ENCODE measurements at places on chromosomes 2 and 18. TPM values are rescaled to one million over a fixed set of nuclear protein-coding genes. Genes with fewer than 3 reads are reported as not detected.

RGPD4 gene
- total RNA-seq = not detected

PLCD4 gene
- 5.7 TPM for total RNA-seq

ITPRIPL1 gene
- 1.8 TPM for total RNA-seq

PPP1R1C gene
- total RNA-seq = 1.8 TPM

MAPK4 gene
- total RNA-seq = 0.12 TPM

CDH20 gene
- not detected for total RNA-seq

ANKRD30BL gene
- total RNA-seq = not detected

IL36RN gene
- 64.1 TPM for total RNA-seq

STAT4 gene
- 0.88 TPM for total RNA-seq

NT5C1B gene
- not detected for total RNA-seq

SRD5A2 gene
- total RNA-seq = not detected

CTNNA2 gene
- total RNA-seq = not detected

RAB6D gene
- not detected for total RNA-seq

MEIS1 gene
- total RNA-seq = 31.8 TPM

ICA1L gene
- total RNA-seq = 1.5 TPM

INHBB gene
- total RNA-seq = 0.72 TPM

DSG1 gene
- total RNA-seq = 33.7 TPM

GALNT1 gene
- total RNA-seq = 101 TPM

KIF1A gene
- total RNA-seq = 0.12 TPM

PMAIP1 gene
- total RNA-seq = 11.6 TPM

ABCB11 gene
- not detected for total RNA-seq

CHRNA1 gene
- total RNA-seq = not detected

GALNT13 gene
- 0.04 TPM for total RNA-seq

GALR1 gene
- not detected for total RNA-seq

LIMS2 gene
- 6.0 TPM for total RNA-seq

ATP6V1C2 gene
- total RNA-seq = 5.1 TPM

CYP26B1 gene
- total RNA-seq = 1.9 TPM

C2orf80 gene
- total RNA-seq = not detected

MRPL33 gene
- total RNA-seq = 37.3 TPM

AMMECR1L gene
- total RNA-seq = 8.5 TPM

VWC2L gene
- not detected for total RNA-seq

IHH gene
- 0.08 TPM for total RNA-seq

SERPINB11 gene
- 7.1 TPM for total RNA-seq

XDH gene
- 39.7 TPM for total RNA-seq

ALKAL2 gene
- 0.44 TPM for total RNA-seq

RTP5 gene
- not detected for total RNA-seq

TMEM178A gene
- 0.40 TPM for total RNA-seq

SLC5A7 gene
- not detected for total RNA-seq

STEAP3 gene
- total RNA-seq = 11.6 TPM

KIAA2012 gene
- not detected for total RNA-seq

CNTNAP5 gene
- total RNA-seq = not detected

SLC9A2 gene
- 0.20 TPM for total RNA-seq

TRABD2A gene
- total RNA-seq = 0.24 TPM

LYPD6 gene
- total RNA-seq = 0.96 TPM

SIX3 gene
- not detected for total RNA-seq

TOGARAM2 gene
- total RNA-seq = 0.16 TPM

FAM110C gene
- total RNA-seq = 44.3 TPM

MC4R gene
- not detected for total RNA-seq

CD207 gene
- not detected for total RNA-seq

RUFY4 gene
- 0.12 TPM for total RNA-seq

RBMS1 gene
- total RNA-seq = 28.2 TPM
